Activated CD8-positive, alpha-beta memory T cell treated with anti-CD3 and anti-CD28 coated beads, Interleukin-2, amount 50 U/mL, for 4 hours (primary cell): ENCODE measurements at places on chromosomes 4 and X.
A peak's percentile ranks its signal among the peaks of the same experiment; 100 is the strongest.

DNA sequence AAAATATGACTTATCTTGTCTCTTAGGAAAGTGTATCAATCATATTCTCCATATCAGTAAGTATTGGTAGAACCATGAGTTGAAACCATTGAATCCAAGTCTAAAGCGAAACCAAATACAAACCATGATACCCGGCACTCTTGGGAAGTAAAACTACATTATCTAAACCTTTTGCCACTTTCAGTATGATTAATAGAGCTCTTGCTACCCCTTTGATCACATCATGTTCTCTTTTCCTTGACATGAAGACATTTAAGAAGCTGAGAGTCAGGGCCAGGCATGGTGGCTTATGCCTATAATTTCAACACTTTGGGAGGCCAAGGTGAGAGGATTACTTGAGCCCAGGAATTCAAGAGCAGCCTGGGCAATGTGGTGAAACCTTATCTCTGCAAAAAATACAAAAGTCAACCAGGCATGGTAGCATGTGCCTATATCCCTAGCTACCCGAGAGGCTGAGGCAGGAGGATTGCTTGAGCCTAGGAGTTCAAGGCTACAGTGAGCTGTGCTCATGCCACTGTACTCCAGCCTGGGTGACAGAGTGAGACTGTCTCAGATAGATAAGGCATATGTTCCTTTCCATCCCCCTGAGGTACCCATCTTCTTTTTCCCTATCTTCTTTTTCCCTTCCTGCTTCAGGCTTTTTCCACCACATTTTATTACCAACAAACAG is 45.4 kb downstream of the CEP135 start:
- no peak for DNase-seq

DNA sequence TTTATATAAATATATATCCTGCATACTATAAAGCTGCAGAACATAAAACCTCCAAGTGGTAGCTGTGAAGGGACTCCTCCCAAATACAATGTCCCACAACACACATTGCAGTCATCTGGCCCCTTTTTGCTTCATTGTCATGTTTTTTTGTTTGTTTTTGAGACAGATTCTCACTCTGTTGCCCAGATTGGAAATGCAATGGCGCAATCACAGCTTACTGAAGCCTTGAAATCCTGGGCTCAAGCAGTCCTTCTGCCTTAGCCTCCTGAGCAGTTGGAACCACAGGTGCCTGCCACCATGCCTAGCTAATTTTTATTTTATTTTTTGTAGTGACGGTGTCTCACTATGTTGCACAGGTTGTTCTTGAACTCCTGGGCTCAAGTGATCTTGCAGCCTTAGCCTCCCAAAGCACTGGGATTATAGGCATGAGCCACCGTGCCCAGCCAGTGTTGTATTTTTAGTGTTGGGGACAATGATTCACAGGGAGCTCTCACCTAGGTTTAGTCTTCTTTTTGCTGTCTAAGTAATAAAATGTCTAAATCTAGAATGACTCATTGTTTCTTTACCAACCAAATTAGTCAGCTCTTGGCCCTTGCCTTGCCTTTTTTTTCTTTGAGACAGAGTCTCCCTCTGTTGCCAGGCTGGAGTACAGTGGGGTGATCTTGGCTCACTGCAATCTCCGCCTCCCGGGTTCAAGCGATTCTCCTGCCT is 24.0 kb upstream of the XIAP start:
- no peak for DNase-seq

DNA sequence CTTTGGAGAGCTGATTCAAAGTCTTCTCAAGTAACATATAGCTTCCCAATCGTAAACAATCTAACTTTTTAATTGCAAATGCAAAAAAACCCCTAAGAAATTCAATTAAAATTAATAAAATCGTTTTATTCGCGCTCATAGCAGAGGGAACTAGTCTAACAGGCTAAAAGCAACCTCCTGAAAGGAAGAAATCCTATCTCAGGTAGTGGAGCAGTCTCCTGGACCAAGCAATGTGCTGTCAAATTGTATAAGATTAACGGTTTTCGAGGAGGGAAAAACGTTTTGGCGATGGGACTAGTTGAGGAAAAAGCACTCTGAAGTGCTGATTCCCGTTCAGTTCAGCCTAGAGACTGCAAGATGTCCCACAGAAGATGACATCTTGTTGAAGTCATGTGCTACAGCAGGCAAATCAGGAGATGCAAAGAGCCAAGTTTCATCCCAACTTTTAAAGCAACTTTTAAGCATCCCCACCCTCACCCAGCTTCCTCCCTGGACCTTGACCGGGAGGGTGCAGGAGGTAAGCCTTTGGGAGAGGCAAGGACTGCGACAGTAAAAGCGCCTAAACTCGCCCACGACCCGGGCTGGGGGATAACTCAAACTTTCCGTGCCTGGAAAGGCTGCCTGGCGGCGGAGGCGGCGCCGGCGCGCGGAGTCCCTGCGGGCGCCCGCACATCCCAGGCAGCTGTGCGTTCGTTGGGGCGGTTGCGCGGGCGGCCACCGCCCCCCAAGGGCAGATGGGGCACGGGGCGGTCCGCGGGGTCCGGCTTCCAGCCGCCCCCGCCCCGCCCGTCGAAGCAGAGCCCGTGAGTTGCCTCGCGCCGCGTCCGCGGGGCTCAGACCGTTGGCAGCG is 784 bp downstream of the MAP7D3 start:
- peak; percentile 56 for DNase-seq

DNA sequence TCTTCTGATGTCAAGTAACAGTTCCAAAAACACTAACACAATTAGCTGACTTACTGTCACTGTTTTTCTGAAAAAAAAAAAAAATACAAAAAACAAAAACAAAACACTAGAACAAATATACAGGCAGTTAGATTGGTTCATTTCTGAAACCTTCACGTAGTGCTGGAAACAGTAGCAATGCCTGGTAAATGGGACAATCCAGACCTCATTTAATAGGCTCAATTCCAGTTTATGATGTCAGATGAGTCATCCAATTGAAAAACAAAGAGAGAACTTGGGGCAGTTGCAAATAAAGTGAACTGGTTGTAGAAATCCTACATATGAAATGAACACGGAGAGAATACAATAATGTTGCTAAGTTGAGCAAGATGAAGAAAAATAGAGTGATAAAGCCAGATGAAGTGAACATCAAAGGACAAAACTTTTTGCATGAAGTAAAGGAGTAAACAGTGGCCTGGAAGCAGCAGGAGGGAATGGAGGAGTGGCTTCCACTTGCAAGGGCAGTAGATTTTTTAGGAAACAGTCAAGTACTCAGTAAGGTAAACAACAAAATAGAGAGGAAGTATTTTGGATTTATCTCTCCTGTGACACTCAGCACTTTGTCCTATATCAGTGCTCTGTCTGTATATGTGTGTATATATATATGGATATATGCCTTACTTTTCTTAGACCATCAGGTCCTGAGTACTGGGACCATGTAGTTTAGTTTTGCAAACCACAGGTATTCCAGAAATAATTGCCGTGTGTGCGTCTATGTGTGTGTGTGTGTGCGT is 39.3 kb upstream of the MAGEA10 start:
- DNase-seq = no peak

DNA sequence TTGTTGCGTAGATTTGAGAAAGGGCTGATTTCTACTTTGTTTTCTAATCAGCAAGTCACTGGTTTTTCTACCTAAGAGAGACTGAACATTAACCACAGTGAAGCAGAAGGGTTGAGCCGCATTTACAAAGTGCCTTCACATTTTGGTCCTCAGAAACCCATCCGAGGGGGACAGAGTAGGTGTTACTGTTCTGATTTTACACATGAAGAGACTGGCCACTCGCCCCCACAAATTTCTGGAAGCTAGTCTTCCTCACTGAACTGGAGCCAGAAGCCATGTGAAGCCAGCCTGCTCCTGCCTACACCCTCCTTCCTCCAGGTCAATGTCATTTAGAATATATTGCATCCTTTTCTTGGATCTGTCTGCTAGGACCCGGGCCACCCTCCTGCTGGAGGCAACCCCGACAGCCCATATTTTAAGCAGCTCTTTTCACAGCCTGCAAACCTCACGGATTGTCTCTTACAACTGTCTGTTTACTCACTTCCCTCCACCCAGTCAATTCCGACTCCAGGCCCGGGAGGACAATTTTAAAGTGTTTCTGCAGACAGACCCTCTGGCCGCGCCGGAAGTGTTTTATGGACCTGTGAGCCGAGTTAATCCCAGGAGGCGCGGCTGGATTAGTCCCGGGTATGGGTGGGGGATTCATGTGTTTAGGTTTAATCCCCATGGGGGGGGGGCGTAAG is 73.2 kb upstream of the BCOR start:
- DNase-seq = peak; percentile 21

DNA sequence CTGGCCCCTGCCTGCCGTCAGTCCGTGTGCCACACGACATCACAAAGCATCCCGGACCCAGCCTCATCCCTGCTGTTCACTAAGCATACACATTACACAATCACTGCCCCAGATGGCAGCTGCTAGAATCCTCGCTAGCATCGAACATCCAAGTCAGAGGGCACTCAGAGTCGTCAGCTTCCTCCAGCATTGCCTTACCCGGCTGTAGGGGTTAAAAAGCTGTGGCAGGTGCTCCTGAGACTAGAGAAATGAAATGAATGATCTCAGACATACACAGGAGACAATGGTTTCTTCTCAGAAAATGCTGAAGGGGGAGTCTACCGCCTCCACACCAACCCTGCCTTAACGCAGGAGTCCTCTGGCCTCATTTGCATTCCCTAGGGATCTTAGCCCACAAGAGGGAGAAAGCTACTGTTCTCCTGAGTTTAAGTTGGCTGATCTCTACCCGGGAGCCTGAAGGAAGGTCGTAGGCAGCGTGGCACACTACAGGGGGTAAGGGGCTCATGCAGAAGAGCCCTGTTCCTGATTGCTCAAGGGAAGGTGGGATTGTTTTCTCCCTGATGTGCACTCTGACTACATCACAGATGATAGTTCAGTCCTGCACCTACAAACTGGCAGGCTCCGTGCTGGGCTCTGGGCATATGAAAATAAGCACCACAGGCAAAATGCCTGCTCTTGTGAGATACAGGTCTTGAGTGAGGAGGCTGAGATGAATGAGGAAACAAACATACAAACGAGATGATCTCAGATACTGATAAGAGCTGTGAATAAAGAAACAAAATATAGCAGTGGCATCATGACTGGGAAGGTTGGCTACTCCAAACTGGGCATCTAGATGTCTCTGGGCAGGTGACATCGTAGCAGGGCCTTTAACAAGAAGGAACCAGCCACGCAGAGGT is 2.6 kb upstream of the KIAA0232 start:
- no peak for DNase-seq

DNA sequence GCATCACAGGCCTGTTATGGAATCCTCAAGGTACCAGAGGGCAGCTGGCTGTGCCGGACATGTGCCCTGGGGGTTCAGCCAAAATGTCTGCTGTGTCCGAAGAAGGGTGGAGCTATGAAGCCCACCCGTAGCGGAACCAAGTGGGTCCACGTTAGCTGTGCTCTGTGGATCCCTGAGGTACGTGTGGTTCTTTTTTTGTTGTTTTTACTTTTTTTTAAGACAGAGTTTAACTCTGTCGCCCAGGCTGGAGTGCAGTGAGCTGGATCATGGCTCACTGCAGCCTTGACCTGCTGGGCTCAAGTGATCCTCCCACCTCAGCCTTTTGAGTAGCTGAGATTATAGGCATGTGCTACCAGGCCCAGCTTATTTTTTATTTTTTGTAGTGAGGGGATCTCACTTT is 46.1 kb downstream of the JADE1 start:
- DNase-seq = no peak

DNA sequence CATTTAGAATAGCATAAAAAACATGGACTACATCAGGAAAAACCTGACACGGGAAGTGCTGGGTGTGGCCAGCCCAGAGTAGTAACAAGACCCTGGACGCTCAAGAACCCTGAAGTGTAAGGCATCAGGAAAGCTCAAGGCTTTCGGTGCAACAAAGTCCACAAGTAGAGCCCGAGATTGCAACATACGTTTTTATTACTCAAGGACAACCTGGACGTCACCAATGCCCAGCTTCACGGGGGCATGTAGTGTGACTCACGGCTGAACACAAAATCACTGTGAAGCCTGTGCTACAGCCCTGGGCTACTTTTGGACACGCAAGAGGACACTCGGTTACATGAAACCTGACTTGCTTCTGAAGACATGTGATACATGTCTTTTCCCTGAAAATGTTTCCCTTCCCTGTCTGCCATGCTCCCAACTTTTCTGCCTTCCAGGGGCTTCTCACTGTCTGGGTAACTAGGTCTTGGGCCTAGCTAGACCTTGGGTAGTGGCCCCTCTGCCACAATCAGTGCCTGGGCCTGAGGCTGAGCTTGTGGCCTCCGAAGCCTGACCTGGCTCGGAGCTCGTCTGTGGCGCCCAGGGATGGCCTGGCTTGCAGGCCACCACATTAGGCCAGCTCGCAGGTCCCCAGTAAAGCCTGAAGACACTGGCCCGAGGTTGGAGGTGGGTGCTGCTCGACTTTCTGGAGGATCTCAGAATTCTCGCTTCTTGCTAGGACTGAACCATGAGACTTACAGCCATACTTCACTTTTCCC is 9.2 kb downstream of the IRAK1 start:
- DNase-seq = no peak

GRCh38 chrX:45309096-45309495 is 108.4 kb upstream of the DIPK2B start:
- no peak for DNase-seq

DNA sequence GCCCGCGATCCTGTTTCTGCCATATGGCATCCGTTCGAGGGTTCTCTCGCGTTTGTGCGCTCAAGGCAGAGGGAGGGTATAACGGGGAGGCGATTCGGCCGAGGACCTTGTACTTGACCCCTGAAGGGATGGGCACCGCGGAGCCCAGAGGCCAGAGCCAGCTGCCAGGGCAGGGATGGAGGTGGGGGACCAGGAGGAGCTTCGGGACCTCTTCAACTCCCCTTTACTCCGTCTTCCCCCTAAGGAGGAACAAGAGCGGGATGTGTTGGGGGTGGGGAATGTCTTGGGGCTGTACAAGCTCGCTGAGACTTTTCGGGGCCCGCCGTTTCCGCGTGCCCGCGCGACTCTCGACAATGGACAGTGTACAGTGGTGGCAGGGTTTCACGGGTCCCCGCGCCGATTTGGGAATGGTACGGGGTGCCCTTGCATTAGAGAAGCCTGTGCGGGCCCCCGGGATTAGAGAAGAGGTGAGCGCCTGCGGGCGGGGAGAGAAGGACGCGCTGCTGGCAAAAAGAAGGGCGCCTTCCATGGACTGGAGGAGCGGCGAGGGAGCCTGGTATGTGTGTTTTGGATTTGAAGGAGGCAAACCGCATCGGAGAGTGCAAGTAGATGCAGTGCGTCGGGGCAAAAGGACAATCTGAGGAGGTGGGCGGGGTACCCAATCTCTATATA is 760 bp downstream of the UGT8 start:
- no peak for DNase-seq

- no peak for DNase-seq
These were observed 36.0 kb upstream of the ARSJ start for GRCh38 chr4:114015444-114015899.
